Glutamatergic neuron (in vitro differentiated cells): ENCODE measurements at places on chromosomes 5 and 9.

DNA sequence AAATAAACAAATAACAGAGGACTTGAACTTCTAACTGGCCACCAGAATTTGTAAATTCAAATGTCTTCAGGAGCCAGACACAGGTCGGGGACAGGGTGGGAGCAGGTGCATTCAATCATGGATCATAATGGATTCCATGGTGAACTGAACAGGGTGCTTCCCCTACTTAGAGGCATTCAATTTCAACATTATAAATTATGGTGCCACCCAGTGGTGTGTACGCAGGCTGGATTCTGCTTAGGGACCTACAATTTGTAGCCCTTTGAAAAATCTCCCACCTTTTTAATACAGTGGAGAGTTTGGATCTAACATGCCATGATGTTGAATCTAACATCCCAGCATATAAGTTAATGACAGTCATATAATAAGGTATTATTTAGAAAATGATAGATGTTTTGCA, 22.3 kb downstream of the KLF9 start:
- DNase-seq, result no peak

DNA sequence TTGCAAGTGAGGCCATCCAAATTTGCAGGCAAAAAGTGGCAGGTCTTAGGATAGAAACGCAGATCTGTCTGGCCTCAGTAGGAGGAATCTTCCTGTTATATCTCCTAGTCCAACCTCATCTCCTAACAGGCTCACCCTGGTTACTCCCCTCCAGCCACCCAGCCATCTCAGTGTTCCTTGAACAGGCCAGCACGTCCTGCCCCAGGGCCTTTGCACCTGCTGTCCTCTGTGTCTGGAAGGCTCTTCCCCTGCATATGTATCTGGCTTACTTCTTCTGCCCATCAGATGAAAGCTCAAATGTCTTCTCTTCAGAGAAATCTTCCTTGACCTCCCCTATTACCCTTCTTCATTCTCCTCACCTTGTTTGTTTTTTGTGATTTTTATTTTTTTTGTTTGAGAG, 107.3 kb upstream of the ALDH1B1 start:
- DNase-seq, result no peak

DNA sequence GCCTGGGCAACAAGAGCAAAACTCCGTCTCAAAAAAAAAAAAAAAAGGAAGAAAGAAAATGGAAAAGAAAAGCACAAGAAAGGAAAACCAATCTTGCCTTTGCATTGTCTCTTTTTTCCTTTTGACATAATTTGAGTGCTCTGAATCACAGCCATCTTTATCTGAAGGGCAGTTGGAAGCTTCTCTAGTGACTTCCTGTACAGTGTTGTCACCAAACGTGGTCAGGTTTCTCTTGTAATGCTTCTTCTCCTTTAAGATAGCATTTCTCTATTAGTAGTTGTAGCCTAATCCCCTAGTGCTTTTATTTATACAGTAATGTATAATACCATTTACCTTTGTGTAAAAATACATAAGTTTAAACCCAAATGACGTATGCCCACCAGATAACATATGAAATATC, 18.1 kb downstream of the PRKACG start:
- no peak for DNase-seq

DNA sequence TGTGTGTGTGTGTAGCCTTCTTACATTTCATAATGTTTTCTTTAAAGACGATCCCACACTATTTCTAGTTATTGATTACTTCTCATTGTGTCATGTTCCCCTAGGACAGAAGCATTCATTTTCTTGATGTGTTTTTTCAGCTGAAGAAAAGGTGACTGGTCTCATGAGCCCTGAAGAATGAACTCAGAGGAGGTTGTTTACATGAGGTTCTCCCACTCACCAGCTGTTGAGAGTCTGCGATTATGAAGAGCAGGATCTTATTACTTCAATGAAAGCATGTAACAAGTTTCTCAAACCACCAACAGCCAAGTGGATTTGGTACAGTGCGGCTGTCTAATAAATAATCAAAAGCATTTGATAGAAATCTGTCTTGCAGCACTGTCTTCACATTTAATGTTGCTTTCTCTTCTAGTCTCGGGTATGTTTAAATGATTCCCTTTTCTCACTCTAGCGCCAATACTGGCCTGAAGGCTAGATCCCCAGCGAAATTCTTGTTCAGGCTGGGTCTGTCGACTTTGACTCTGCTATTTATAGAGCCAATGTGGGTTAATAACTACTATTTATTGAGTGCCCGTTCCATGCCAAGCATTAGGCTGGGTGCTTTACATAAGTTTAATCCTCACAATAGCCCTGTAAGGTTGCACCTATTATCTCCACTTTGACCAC, 9.6 kb upstream of the FSD1L start:
- no peak for DNase-seq

- no peak for DNase-seq
Observed at GRCh38 chr9:15032860-15033259, 122.6 kb upstream of the FREM1 start.

DNA sequence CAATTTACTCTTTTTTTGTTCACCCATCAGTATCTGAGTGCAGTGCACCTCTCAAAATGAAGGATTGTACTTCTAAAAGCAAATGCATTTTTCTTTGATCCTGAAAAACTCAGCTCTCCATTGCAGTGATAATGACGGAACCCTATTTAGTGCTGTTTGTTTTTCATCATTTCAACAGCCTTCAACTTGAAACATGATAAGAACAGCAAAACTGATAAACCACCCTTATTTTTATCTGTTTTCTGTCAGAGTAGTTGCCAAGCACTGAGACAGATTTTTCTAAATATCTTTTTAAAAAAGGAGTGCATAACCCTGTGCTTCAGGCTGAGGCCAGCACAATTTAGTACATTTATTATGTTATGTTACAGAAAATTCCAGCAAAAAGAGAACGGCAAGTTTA, 549.8 kb upstream of the DMAC1 start:
- no peak for DNase-seq
